ENCODE measurements at places on chromosomes 12 and 14.

DNA sequence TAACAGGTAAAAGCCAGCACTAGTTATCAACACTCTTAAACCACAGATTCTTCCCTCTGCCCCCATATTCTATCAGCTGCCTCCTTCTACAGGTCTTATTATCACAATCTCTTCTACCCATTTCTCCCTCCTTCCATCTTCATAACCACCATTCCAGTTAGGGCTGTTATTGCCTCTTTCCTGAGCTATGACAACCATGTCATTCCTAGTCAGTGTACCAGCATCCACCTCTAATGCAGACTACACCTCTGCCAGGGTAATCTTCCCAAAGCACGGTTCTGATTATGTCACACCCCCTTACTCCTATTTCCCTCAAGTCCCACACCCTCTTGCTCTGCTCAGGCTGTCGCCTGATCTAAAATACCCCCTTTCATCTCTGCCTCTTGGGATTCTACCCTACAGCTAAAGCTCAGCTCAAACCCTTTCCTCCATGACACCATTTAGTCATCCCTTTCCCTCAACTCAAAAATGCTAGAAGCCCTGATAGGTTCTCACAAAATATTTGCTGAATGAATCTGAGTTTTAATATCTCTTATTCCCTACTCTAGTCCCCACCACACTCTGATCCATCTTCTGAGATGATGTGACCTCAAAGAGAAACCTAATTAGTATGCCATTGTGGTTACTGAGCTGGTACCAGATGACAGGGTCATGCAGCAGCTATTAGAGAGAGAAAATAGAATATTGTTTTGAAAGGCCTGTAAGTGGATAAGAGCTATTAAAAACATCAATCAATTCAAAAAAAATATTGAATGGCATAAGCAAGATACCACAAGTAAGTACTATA is 11.7 kb downstream of the RACGAP1 start:
- no peak for DNase-seq

DNA sequence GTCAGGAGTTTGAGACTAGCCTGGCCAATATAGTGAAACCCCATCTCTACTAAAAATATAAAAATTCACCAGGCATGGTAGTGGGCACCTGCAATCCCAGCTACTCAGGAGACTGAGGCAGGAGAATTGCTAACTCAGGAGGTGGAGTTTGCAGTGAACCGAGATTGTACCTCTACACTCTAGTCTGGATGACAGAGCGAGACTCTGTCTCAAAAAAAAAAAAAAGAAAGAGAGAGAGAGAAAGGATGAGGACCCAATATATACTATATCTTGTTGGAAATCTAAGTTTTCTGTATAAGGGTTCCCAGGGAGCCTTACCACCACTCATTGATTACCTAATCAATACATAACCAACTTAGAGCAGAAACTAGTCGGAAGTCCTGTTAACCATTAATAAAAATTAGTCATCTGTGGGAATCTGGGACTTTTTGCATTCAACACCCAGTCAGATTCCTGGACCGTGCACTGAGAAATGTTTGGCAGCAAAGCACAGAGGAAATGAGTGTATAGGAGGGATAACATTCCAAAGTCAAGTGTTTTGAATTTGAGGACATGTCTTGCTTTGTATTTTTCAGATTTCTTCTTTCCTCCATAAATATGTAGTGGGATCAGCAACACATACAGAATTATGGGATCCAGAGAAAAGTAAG is 44.8 kb upstream of the NR2C1 start:
- DNase-seq, result no peak

DNA sequence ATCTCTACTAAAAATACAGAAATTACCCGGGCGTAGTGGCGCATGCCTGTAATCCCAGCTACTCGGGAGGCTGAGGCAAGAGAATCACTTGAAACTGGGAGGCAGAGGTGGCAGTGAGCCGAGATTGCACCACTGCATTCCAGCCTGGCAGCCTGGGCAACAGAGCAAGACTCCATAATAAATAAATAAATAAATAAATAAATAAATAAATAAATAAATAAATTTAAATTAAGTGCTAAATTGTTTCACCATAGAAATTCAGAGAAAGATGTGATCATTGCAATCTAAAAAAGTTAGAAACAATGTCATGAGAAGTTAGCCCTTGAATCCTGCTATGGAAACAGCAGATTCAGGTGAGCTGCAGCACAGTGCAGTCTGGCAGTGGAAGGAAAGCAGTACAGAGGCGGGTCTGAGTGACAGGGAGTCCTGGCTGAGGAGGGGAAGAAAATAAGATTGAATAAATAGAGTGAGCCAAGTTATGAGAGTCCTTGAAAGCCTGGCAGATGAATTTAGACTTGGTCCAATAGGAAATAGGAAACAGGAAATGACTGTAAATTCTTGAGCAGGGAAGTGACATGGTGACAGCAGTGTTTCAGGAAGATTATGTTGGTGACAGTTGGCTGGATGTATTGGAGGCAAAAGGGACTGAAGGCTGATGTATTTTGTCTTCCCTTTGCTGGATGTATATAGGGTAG is 241.5 kb downstream of the GXYLT1 start:
- DNase-seq, result no peak

GRCh38 chr12:106195621-106196027 is 52.2 kb downstream of the CKAP4 start:
- DNase-seq, result no peak

DNA sequence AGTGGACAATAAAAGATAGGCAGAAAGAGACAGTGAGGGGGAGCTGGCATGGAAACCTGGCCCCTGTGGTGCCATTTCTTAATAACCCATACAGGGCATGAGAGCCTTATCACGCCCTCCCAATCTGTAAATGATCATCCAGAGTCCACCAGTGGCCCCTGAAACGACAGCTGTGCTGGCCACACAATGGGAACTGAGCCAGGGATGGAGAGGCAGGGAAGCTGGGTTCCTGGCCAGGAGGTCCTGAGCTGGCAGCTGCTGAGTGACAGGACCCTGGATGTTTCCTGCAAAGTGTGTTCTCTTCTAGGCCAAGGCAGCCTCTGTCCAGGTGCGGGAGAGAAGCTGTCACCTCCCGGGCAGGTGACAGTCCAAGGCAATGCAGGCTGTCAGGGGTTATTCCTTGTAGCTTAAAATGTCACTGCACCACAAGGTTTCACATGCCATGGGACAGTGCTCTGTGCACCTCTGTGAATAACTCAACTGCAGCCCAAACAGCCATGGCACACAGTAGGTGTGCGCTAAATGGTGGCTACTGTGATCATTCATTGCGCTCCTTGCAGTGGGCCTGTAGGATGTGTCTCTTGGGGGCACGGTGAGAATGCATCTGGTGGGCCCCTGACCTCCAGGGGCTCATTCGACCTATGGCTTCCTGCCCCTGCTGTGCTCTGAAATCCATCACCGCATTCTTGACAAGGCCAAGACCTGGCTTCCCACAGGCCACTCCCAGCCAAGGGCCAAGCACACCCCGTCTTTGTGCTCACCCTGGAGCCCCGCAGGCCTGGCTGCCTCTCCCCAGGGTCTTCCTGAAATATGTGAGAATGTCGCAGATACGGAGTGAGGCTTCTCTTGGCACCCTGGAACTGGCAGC is 46.3 kb upstream of the BCL11B start:
- no peak for DNase-seq

- DNase-seq, result no peak
Observed at GRCh38 chr12:130966443-130967030, 12.8 kb downstream of the ADGRD1 start.

GRCh38 chr12:65808580-65808979 is 15.7 kb upstream of the HMGA2 start:
- DNase-seq, result no peak

- DNase-seq, result no peak
Observed at GRCh38 chr14:68705741-68706283, 87.1 kb downstream of the ZFP36L1 start.

GRCh38 chr14:91255026-91255695 is 10.7 kb upstream of the GPR68 start:
- DNase-seq, result no peak

- DNase-seq, result no peak
Observed at GRCh38 chr12:108641446-108642268, 8.0 kb upstream of the SELPLG start.

- no peak for DNase-seq
Observed at GRCh38 chr12:79275631-79276030, 411.1 kb downstream of the SYT1 start.

DNA sequence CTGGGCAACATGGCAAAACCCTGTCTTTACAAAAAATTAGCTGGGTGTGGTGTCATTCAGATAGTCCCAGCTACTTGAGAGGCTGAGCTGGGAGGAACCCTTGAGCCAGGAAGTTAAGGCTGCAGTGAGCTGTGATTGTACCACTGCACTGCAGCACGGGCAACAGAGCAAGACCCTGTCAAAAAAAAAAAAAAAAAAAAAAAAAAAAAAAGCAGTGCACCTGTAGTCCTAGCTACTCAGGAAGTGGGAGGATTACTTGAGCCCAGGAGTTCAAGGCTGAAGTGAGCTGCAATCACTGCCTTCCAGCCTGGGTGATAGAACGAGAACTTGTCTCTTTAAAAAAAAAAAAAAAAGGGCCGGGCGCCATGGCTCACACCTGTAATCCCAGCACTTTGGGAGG is 5.6 kb downstream of the REM2 start:
- DNase-seq, result no peak

GRCh38 chr12:59077575-59078426 is 157.5 kb upstream of the LRIG3 start:
- DNase-seq, result no peak

GRCh38 chr14:58823312-58823711 is 185.6 kb downstream of the DACT1 start:
- DNase-seq, result no peak

DNA sequence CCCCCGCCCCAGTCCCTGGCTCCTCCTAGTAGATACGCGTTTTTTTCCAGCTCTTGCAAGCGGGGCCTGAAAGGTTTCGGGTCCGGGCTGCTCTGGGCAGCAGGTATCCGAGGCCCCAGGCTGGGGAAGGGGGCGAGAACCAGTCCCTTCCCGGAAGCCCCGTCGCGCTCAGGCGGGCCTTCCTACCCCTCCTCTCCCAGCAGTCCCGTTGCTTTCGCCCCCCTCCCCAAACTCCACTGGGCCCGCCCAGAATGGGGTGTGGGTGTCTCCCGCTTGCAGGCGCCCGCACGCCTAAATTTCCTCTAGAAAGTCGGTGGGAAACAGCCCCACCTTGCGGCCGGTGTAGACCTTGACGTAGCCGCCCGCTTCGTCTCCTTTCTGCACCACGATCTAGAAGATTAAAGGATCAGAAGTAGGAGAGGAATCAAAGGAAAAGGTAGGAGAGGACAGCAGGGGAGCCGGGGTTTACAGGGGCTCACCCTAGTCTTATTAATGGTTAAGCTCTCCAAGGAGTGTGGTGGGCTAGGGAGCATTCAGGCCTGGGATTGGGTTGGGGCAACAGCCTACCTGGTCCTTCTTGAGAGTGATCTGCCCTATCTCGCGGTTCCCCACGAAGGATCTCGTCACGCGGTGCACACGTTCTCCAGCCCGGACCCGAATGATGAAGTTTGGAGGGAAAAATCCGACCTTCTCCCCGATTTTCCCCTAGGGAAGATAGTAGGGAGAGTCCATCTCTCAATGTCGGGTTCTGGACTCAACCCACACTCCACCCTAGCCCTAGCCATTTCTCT is 7.3 kb downstream of the STAC3 start:
- DNase-seq, result peak; percentile 84

DNA sequence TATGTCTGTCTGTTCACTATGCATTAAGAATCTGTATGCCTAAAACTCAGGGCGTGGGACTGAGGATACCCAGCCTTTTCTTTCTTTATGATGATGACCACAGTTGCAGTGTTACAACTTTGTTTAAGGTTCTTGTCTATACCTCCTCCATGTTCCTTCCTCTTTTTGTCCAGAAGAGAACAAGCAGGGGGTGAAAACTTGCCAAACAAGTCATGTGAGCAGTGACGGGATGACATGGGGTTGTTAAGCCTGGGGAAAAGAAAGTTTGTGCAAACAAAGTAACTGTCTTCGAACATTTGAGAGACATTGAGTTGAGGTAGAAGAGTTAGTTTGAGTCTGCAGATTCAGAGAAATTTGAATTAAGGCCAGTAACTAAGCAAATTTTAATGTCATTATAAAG is 505.5 kb downstream of the NPAS3 start:
- DNase-seq, result no peak

GRCh38 chr12:63916561-63917476 is 72.3 kb downstream of the SRGAP1 start:
- no peak for DNase-seq

DNA sequence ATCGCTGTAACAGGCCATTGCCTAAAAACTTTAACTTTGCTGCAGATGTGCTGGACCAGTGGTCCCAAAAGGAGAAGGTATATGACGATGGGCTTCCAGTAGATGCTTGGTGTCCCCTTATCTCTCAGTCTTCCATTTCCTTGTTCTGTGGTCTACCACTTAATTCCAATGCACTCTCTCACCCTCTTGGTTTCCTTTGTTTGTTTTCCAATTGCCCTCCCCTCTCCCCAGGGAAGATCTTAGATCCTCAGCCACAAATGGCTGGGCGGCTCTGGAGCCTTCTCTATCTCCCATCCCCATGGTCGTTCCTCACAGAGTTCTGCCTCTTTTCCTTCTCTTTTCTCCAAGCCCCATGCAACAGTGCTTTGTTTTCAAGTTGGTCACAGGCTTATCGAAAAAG is 584 bp downstream of the ACSM4 start:
- no peak for DNase-seq

GRCh38 chr14:64442300-64442988 is 22.9 kb upstream of the AKAP5 start:
- DNase-seq, result no peak

GRCh38 chr14:104968153-104968527 is 10.0 kb downstream of the AHNAK2 start:
- DNase-seq, result no peak

DNA sequence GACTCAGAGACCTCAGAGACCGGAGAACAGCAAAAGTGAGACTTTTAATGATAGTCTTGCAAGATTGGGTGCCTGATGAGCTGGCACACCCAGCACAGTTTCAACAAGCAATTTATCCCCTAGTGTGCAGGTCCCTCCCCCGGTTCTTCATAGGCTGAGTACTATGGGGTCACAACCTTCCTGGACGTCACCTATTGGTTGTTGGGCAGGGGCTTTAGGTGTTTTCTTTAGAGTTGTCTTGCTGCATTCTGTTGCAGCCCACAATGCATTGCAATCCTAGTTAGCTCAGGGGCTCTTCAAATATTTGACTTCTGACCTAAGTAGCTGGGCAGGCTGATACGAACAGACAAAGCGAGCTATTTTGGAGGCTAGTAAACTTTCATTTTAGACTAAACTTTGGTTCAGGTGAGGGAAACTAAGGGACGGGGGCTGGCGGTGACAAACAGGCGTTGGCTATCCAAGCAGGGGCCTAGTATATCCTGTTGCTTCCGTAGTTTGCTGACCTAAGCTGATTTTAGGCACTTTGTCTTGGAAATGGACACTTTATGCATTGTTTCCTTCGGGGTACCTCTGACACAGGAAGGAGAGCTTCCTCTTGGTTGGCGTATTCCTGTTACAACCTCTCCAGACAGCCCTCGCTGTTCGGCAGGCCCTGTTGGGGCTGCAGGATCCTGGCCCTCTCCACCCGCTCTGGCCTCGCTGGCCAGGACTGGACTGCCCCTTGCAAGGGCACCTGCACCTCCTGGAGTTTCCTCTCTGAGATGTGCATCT is 14.1 kb downstream of the SIVA1 start:
- DNase-seq, result no peak
